Hepatocyte (in vitro differentiated cells): ENCODE measurements at places on chromosomes 6 and 20. TPM values are rescaled to one million over a fixed set of nuclear protein-coding genes. Genes with fewer than 3 reads are reported as not detected.
A peak's percentile ranks its signal among the peaks of the same experiment; 100 is the strongest.

DNA sequence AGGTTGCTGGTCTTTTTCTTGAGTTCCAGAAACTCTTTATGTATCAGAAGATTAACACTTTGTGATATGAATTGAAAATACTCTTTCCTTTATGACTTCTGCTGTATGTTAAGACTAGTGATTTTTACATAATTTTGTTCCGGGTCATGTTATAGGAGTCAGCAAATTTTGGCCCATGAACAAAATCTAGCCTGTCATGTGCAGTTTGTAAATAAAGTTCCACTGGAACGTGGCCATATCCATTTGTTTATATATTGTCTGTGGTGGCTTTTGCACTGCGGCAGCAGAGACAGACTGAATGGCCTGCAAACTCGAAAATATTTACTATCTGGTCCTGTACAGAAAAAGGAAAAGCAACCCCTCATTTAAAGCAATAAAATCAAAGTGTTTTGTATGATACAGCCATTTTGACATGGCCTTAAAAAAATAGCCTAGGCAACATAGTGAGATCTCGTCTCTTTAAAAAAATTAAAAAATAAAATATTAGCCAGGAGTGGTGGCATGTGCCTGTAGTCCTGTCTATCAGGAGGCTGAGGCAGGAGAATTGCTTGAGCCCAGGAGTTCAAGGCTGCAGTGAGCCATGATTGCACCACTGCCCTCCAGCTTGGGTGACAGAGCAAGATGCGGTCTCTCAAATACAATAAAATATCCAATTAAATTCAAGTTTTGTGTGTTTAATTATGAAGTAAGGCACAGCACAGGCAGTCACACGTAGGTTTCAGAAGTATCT, 36.9 kb downstream of the SNX9 start:
- no peaks in the 10 kb centered on the region for H3K36me3 ChIP-seq
- no peak overlapping the region for H3K27ac ChIP-seq
- peaks cover 19% of the 10 kb centered on the region for H3K4me1 ChIP-seq
- no peak overlapping the region for H3K4me3 ChIP-seq

DNA sequence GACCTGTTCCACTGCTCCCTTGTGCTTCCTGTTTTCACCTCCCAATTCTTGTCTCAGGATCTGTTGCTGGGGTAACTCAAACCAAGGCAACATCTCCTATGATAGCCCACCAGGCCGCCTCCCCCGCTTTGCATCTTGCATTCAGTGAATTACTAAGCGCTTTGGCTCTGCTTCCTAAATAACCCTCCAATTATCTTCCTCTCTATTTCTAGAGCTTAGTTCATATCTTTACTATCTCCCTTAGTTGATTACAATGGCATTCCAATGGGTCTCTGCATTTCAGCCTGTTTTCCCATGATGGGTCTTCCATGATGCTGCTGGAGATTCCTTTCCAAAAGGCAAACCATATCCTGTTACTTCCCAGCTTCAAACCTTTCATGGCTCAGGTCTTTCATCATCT, 117.2 kb upstream of the FERMT1 start:
- no peaks in the 10 kb centered on the region for H3K36me3 ChIP-seq
- no peak for DNase-seq
- H3K4me1 ChIP-seq = no peaks in the 10 kb centered on the region
- no peak overlapping the region for H3K4me3 ChIP-seq
- no peaks in the 10 kb centered on the region for H3K27me3 ChIP-seq
- no peak overlapping the region for H3K27ac ChIP-seq

The RIMS4 gene
- 8.1 and 9.0 TPM in 2 replicates for total RNA-seq

- no peak for DNase-seq
- H3K27me3 ChIP-seq = peaks cover 68% of the 10 kb centered on the region
- H3K36me3 ChIP-seq = no peaks in the 10 kb centered on the region
- peaks cover 16% of the 10 kb centered on the region for H3K4me1 ChIP-seq
Measured at GRCh38 chr6:72623808-72624207, 1.9 kb downstream of the KCNQ5 start.

DNA sequence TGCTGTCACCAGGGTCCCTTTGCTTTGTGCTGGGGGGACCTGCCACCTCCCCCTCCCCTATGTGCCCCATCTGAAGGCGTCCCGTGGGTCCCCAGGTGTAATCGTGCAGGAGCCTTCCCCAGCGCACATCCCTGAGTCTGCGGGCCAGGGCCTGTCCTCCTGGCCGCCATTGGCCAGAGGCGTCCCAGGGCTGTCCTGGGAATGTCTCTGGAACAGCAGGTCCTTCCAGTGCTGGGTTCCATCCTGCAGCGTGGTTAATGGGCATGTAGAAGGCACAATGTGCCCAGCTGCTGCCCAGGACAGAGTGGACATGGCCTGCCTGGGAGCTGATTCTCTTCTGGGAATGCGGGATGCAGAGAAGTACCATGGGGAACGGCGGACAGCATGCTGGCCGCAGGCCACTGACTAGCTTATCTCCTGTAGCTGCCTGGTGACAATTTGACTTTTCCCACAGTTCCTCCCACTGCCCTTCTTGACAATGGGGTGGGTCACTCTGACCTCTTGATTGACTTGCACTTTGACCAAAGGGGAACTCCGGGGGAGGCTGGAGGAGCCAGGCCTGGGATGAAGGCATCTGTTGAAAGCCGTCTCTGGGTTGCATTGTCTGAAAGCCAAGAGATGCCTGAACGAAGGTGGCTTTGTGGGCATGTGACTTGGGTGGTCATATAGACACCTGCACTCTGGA, 64.0 kb downstream of the CTCFL start:
- no peaks in the 10 kb centered on the region for H3K4me1 ChIP-seq
- H3K4me3 ChIP-seq = no peak overlapping the region
- H3K36me3 ChIP-seq = no peaks in the 10 kb centered on the region
- H3K27ac ChIP-seq = no peak overlapping the region

DNA sequence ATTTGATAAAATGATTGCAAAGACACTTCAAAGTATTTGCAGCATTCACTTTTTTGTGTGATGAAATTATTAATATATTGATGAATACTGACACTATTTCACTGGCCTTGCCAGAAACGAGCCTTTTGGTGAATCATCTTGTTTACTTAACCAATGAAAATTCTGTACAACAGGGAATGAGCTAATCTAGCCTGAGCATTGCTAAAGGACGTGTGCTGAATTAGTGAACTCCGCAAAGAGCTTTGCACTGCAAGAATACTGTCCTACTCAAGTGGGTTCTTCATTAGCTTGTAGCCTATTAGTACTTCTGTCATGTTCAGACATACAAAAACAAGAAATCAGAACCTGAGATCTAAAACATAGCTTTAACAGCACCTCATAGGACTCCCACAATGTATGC, 172.0 kb upstream of the NRSN1 start:
- no peak overlapping the region for H3K27ac ChIP-seq
- no peaks in the 10 kb centered on the region for H3K27me3 ChIP-seq
- no peak overlapping the region for H3K4me3 ChIP-seq

The SNPH gene
- 3.7 and 3.9 TPM in 2 replicates for total RNA-seq

- no peaks in the 10 kb centered on the region for H3K27me3 ChIP-seq
- H3K36me3 ChIP-seq = no peaks in the 10 kb centered on the region
- no peaks in the 10 kb centered on the region for H3K4me1 ChIP-seq
Measured at GRCh38 chr6:8526624-8527023, 91.3 kb upstream of the SLC35B3 start.

DNA sequence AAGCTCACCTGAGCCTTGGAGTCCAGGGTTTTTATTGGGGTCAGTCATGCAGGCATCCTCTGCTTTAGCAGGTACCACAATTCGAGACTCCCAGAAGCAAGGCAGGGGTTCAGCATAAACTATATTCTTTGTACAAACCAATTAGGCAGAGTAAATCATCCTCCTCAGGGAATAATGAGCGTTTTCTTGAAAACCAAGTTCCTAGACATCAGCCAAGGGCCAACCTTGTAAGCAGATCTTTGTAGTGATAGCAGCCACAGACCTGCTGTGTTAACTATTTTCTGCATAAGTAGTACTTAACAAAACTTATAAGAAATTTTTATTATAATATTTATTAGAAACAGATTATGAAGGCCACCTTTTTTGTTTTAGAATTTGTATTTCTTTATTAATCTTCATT, 74.7 kb downstream of the STXBP5 start:
- no peaks in the 10 kb centered on the region for H3K36me3 ChIP-seq
- H3K27me3 ChIP-seq = no peaks in the 10 kb centered on the region
- peaks cover 9% of the 10 kb centered on the region for H3K4me1 ChIP-seq
- no peak for DNase-seq

- DNase-seq = peak; percentile 15
- H3K27me3 ChIP-seq = no peaks in the 10 kb centered on the region
- H3K4me3 ChIP-seq = no peak overlapping the region
- no peaks in the 10 kb centered on the region for H3K36me3 ChIP-seq
- no peak overlapping the region for H3K27ac ChIP-seq
- peaks cover 3% of the 10 kb centered on the region for H3K4me1 ChIP-seq
Measured at GRCh38 chr6:98039904-98040607, 757.0 kb upstream of the MMS22L start.

- peaks cover 5% of the 10 kb centered on the region for H3K4me1 ChIP-seq
- DNase-seq = no peak
- H3K27ac ChIP-seq = no peak overlapping the region
- no peak overlapping the region for H3K4me3 ChIP-seq
- H3K27me3 ChIP-seq = no peaks in the 10 kb centered on the region
Measured at GRCh38 chr6:123588546-123588895, 48.2 kb downstream of the TRDN start.

- H3K27ac ChIP-seq = no peak overlapping the region
- no peak overlapping the region for H3K4me3 ChIP-seq
- no peaks in the 10 kb centered on the region for H3K4me1 ChIP-seq
- DNase-seq = no peak
Measured at GRCh38 chr6:124496334-124496733, 465.9 kb upstream of the RNF217 start.

The ZNF391 gene
- 4.1 and 4.3 TPM in 2 replicates for total RNA-seq

DNA sequence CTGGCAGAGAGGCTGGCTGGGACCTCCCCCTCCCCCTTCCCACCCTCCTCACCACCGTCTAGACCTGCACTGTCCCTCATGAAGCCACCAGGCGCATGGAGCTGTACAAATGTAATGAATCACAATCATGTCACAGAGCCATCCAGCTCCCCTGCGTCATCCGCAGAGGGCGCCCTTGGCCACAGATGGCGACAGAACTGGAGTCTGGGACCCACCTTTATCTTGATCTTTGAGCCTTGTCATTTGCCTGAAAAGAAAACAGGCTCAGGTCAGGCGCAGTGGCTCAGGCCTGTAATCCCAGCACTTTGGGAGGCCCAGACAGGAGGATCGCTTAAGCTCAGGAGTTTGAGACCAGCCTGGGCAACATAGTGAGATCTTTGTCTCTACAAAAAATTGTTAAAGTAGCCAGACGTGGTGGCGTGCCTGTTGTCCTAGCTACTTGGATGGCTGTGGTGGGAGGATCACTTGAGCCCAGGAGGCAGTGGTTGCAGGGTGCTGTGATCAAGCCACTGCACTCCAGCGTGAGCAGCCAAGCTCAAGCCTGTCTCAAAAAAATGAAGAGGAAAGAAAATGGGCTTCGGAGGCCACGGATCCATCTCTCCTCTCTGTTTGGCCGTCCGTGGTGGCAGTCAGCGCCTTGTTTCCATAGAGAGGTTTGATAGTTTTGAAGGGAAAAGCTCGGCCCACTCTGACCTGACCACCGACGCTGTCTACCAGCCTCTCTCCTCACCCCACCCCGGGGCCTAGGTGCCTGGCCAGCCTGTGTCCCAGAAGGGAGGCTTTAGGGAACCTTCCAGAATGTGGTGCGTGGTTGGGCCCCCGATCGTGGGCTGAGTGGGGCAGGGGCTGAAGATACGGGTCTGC, 6.2 kb downstream of the COL9A3 start:
- DNase-seq = peak; percentile 65
- no peak overlapping the region for H3K4me3 ChIP-seq
- no peaks in the 10 kb centered on the region for H3K36me3 ChIP-seq
- H3K4me1 ChIP-seq = peaks cover 22% of the 10 kb centered on the region
- H3K27ac ChIP-seq = no peak overlapping the region

- DNase-seq = no peak
- no peaks in the 10 kb centered on the region for H3K27me3 ChIP-seq
- H3K4me1 ChIP-seq = no peaks in the 10 kb centered on the region
- H3K27ac ChIP-seq = no peak overlapping the region
Measured at GRCh38 chr20:17497821-17498580, 33.2 kb downstream of the BFSP1 start.

The FAM83B gene
- total RNA-seq = 29.1 and 29.2 TPM in 2 replicates

GRCh38 chr6:33853736-33854135, 49.9 kb upstream of the MLN start:
- DNase-seq = no peak
- H3K36me3 ChIP-seq = no peaks in the 10 kb centered on the region
- peaks cover 4% of the 10 kb centered on the region for H3K27me3 ChIP-seq
- no peak overlapping the region for H3K4me3 ChIP-seq
- H3K4me1 ChIP-seq = peaks cover 11% of the 10 kb centered on the region
- H3K27ac ChIP-seq = no peak overlapping the region

GRCh38 chr6:158061709-158062461, 80.2 kb downstream of the SYNJ2 start:
- no peak overlapping the region for H3K4me3 ChIP-seq
- H3K27ac ChIP-seq = no peak overlapping the region
- H3K36me3 ChIP-seq = no peaks in the 10 kb centered on the region
- no peaks in the 10 kb centered on the region for H3K27me3 ChIP-seq
- no peak for DNase-seq

The PSORS1C2 gene
- total RNA-seq = not detected in 2 replicates

GRCh38 chr6:45156075-45156474, 172.1 kb upstream of the RUNX2 start:
- no peaks in the 10 kb centered on the region for H3K4me1 ChIP-seq
- no peak for DNase-seq
- no peaks in the 10 kb centered on the region for H3K27me3 ChIP-seq
- no peak overlapping the region for H3K4me3 ChIP-seq
- no peaks in the 10 kb centered on the region for H3K36me3 ChIP-seq

DNA sequence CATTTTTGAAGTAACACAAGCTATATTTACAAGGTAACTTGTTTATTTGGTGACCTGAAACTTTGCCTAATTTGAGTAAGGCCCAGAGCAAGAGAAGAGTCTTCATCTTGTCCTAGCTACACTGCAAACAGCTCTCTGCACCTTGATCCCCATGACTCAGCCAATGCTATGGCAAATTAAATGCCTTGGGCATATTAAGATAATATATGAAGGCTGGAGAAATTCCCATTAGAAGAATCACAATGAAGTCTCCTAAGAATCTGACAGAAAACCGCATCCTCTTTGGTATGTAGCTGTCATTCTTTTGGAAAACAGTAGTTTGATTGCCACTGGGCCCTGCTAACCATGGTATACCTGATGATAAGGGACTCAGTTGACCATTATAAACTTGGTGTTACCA, 204.5 kb downstream of the UBE3D start:
- no peaks in the 10 kb centered on the region for H3K27me3 ChIP-seq
- DNase-seq = no peak
- no peak overlapping the region for H3K4me3 ChIP-seq
- no peak overlapping the region for H3K27ac ChIP-seq
- no peaks in the 10 kb centered on the region for H3K4me1 ChIP-seq
- H3K36me3 ChIP-seq = no peaks in the 10 kb centered on the region

- no peak overlapping the region for H3K27ac ChIP-seq
- H3K4me3 ChIP-seq = no peak overlapping the region
- no peak for DNase-seq
- H3K27me3 ChIP-seq = no peaks in the 10 kb centered on the region
- H3K4me1 ChIP-seq = no peaks in the 10 kb centered on the region
Measured at GRCh38 chr6:100614933-100615332, 150.2 kb upstream of the SIM1 start.

The CCN5 gene
- 0.12 and 0.53 TPM in 2 replicates for total RNA-seq
